ENCODE measurements at places on chromosomes 1 and 21.

GRCh38 chr1:51331206-51332100 is 1.1 kb upstream of the TTC39A start:
- DNase-seq = no peak

- DNase-seq = no peak
Observed at GRCh38 chr1:54229281-54229891, 29.4 kb downstream of the MRPL37 start.

- no peak for DNase-seq
Observed at GRCh38 chr1:229185963-229186362, 84.9 kb upstream of the RAB4A start.

DNA sequence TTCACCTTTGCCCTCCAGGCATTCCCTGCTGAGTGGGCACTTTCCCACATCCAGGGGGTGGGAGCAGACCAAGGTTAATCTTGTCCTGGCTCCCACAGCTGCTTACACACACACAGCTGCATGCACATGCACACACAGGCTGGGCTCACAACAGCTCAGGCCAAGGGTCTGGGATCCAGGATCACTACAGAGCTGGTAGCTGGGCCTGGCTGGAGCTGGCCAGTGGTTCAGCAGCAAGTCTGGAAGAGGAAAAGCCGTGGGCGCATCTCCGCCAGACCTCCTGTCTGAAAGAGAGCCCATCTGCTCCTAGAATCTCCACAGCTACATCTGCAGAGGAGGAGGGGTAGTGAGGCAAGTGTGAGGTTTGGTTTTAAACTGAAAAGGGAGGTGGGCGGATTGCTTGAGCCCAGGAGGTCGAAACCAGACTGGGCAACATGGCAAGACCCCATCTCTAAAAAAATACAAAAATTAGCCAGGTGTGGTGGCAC is 3.8 kb downstream of the CDK18 start:
- no peak for DNase-seq

- no peak for DNase-seq
Observed at GRCh38 chr1:93814795-93815340, 64.1 kb downstream of the DNTTIP2 start.

- no peak for DNase-seq
Observed at GRCh38 chr1:52296345-52296744, 69.7 kb downstream of the CC2D1B start.

DNA sequence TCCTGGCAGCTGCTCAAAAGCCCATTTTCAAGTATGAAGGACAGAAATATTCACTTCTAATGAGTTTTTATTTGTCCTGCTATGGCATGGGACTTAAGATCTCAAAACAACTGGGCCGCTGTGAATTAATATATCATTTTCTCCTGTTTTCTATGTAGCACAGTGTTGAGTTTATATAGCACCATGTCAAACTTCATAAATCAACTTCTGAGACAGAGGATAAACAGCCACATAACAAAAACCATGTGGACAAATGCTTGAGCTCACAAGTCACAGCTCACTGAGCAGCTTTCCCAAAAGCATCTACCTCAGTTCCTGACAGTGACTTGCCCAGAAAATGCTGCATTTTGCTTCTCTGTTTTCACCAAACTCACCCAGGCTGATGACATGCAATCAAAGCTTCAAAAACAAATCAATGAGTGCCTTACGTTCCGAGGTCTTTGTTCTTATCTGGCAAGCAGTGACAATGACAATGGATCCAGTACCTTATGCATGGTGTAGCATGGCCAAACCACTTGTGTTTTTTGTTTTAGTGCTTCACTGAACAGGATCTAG is 722.6 kb downstream of the LRRIQ3 start:
- DNase-seq = no peak

- no peak for DNase-seq
Observed at GRCh38 chr1:220271706-220272046, 577 bp downstream of the RAB3GAP2 start.

GRCh38 chr21:45329261-45330074 is 41.8 kb upstream of the POFUT2 start:
- DNase-seq = no peak

DNA sequence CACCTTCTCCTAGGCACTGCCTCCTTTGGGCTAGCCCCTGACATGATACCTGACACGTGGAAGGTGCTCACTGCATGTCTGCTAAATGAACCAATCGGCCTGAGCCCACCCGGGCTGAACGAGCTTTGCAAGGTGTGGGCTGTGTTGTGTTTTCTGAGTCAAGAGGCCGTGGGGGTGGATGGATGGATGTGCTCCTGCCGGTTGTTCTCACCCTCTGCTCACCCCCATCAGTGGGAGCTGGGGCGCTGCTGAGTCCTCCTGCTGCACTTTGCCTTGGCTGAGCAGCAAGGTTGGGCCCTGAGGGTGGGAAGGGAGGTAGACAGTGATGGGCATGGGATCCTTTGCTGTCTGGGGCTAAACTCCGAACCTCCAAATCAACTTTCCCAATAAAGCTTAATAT is 6.7 kb upstream of the CACNA1E start:
- no peak for DNase-seq

DNA sequence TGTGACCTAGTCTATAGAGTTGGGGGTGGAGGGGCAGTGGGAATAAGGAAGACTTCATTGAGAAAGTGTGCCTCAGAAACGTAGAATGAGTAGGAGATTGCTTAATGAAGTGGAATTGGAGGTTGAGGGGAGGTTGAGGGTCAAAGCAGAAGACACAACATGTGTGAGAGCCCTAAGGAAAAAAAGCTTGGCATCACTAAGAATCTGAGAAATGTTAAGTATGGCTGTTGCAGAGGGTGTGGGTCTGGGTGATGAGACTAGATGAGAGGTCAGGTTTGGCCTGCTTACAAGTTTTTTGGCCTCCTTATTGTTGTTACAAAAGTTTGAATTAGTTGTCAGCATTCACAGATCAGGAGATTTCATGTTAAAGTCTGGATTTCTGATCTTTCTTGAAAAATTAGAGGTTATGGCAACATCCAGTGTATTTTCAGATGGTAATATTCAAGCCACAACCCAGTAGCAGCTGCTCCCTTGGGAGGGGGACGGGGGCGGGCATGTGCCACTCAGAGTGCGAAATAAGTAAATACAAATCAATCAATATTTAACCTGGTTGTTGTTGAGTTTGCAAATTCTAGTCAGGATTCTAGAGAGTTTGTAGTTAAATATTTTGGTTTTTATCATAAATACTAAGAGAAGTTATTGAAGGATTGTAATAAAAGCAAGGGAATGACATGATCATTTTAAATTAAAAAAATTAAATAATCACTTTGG is 4.3 kb downstream of the MAN1A2 start:
- no peak for DNase-seq

GRCh38 chr1:119384591-119384990 is 16.0 kb downstream of the HAO2 start:
- no peak for DNase-seq

- DNase-seq = no peak
Observed at GRCh38 chr1:96978444-96978843, 256.9 kb downstream of the PTBP2 start.

DNA sequence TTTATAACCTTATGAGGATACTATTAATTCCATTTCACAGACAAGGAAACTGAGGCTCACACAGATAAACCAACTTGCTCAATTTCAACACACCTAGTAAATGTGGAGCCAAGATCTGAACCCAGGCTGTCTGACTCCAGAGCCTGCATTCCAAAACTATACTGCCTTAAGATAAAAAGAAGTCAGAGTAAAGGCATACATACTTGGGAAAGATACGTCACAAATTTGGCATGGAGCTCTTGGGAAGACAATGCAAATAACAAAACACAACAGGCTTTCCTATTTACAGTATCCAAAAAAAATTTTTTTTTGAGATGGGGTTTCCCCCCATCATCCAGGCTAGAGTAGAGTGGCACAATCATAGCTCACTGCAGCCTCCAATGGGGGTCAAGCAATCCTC is 5.9 kb downstream of the AKT3 start:
- no peak for DNase-seq

- DNase-seq = no peak
Observed at GRCh38 chr1:172277989-172278388, 142.5 kb upstream of the C1orf105 start.

DNA sequence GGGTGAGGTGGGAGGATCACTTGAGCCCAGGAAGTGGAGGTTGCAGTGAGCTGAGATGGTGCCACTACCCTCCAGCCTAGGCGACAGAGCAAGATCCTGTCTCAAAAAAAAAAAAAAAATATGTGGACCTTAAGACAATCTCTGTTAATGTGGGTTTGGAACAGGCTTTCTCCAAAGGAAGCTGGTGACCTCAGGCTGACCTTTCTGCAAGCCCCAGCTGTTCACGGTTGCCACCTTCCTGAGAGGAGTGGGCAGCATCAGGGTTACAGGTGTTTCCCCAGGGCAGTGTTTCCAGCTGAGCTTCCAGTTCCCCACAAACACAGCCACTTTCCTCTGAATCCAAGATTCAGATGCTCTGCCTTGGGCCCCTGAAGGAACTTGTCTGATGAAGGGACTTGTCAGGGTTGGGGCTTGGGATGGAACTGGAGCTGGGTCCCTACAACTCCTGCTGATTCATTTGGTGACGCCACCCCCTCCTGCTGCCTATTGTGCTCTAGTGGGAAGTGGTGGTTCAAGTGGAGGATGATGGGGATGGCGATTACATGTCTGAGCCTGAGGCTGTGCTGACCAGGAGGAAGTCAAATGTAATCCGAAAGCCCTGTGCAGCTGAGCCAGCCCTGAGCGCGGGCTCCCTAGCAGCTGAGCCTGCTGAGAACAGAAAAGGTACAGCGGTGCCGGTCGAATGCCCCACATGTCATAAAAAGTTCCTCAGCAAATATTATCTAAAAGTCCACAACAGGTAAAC is 1.9 kb downstream of the ZBTB48 start:
- no peak for DNase-seq

- DNase-seq = no peak
Observed at GRCh38 chr1:158933621-158934020, 2.3 kb downstream of the PYHIN1 start.

DNA sequence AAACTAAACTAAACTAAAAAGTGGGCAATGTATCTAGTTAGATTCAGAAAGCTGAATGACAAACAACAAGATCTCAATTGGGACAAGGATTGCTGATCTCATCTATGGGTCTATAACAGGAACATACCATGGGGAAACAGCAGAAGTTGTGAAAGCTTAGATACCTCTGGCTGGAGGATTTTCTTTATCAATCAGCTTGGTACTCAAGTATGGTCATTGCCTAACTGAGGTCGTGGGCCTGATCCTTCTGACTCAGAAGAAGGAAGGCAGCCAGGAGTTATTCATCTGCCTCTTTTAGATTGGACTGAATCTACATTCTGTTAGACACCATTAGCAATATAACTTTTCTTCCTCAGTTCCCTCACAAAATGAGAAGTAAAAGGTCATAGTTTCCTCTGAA is 39.7 kb downstream of the DNTTIP2 start:
- DNase-seq = no peak

DNA sequence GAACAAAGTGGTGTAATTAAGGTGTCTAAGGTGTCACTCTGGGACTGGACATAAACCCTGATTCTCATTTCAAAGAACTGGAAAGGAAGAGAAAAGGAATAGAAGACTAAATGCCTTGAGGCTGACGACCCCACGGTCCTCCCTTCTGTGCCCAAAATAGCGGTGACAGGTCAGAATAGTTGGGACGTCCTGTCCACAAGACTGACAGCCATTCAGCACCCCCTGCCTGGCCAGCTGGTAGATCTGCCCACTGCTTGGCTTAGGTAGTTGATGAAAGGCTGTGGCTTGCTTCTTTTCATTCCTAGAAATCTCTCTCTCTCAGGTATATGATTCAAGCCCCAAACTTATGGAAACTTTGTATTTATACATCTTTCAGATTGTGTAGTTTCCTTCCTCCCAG is 26.4 kb upstream of the CREG1 start:
- DNase-seq = no peak

Measured in stimulated activated CD4-positive, alpha-beta T cell treated with anti-CD3 and anti-CD28 coated beads, TNF-alpha, amount 100 ng/mL, for 1 hour (primary cell).